NCI-H1694 treated with DMSO at 0.1 percent for 48 hours (cell line): ENCODE measurements at places on chromosomes 7 and 10.

GRCh38 chr7:3436112-3436511 lies 135.1 kb downstream of the SDK1 start:
- no peak for DNase-seq

DNA sequence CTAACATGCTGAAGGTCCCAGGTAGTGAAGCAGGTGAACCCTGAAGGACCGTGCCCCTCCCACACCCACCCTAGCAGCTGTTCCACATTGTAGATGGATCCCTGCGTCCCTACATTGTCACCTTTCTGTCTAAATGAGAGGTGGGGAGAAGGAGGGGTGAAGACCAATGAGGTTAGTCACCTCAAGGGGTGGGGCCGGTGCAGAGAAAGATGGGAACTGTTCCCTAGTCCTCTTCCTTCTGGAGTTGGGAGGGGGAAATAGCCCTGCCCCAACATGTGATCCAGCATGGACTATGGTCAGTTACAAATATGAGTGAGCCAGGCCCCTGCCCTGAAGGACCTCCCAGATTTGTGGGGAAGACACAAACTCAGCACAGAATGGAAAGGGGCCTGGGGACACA lies 124.5 kb downstream of the LHPP start:
- DNase-seq = no peak

- DNase-seq = no peak
Measured at GRCh38 chr7:116030651-116031276, at the start of gene TFEC. Gene TFEC (minus strand): TSS chr7:116030763. CDS start chr7:115984441, 46,322 bp downstream.

DNA sequence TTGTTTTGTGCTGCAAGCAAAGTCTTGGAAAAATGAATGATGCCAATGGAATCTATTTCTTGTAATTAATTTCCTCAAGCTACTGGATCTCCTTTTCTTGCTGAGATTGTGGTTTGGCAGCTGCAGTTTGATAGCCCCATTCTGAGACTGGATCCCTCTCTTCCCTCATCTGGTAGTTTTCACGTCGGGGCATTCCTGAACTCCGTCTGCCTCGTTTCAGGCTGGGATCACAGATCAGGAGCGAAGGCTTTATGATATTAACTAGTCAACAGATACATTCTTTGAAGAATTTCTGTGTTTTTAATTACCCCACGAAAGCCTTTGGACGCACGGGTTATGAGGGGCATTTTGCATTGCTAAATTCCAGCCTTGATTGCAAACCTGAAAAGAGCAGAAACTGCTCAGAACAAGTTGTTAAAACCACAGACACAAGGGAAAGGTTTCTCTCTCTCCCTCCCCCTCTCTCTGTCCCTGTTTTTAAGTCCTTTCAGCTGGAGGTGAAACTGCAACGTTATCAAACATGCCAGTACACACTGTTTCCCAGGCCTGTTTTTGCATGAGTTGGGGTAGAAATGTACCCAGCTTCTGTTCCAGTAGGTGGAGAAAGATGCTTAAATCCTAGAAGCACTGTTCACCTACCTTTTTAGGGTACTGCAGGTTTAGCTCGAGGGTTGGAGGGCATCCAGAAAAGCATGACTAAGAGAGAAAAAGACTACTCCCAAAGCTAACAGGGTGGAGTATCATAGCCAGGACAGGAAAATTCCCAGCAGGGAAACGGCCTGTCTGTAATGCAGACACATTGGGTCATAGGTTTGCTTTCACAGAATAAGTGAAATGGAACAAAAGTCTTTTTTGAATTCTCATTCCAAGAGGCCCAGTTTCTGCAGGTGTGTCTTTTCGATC lies 124.3 kb downstream of the CUX1 start:
- no peak for DNase-seq

DNA sequence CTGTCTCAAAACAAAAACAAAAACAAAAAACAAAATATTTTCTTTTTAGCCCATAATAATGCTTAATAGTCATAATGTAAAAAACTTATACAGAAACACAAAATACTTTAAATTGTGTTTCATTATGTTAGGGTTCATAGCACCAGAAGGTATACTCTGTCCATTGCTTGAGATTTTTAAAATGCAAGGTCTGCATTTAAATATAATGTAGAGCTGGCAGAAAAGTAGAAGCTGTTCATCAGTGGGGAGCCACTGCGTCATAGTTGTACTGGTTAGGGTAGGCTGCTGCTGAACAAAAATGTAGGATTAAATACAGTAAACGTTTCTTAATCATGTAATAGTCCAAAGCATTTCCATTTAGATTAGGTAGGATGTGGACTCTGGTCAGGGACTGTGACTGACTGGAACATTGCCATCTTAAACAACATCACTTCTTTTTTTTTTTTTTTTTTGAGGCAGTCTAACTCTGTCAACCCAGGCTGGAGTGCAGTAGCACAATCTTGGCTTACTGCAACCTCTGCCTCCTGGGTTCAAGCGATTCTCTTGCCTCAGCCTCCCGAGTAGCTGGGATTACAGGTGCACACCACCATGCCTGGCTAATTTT lies 85.2 kb downstream of the ANKIB1 start:
- no peak for DNase-seq

- DNase-seq = no peak
Measured at GRCh38 chr7:123024989-123025758, 29.7 kb upstream of the TAS2R16 start.

DNA sequence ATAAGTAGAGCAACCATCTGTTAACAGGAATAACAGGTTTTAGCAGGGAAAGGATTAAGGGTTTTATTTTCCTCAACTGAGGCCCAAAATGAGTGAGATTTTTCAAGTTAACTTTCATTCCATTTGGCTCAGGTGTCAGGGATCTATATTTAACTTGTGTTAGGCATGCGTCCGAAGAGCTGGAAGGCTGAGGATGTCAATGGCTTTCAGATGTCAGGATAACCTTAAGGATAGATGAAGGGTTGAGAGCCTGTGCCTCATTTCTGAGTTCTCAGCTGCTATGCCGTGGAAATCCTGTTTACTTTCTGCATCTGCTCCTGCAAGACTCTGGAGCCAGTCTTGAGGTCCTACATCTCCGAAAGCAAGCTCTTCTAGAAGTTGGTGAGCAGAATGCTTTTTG lies 36.4 kb upstream of the CD36 start:
- DNase-seq = no peak

GRCh38 chr7:132355048-132355447 lies 221.2 kb downstream of the PLXNA4 start:
- DNase-seq = no peak

DNA sequence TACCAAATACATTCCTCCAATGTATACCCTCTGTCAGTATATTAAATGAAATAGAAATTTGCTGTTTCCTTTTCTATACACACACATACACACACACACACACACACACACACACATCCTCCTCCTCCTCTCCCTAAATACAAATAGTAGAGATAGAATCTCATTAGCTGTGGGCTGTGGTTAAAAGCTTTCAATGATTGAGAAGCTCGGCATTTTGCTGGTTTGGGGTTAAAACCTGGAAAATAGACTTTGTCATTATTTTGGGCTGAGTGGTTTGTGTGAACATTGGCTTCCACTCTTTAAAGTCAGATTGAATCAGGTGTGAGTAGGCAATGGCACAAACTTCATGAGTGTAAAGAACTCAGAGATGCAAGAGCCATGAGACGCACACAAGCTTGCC lies 596.0 kb downstream of the XPNPEP1 start:
- DNase-seq = no peak

DNA sequence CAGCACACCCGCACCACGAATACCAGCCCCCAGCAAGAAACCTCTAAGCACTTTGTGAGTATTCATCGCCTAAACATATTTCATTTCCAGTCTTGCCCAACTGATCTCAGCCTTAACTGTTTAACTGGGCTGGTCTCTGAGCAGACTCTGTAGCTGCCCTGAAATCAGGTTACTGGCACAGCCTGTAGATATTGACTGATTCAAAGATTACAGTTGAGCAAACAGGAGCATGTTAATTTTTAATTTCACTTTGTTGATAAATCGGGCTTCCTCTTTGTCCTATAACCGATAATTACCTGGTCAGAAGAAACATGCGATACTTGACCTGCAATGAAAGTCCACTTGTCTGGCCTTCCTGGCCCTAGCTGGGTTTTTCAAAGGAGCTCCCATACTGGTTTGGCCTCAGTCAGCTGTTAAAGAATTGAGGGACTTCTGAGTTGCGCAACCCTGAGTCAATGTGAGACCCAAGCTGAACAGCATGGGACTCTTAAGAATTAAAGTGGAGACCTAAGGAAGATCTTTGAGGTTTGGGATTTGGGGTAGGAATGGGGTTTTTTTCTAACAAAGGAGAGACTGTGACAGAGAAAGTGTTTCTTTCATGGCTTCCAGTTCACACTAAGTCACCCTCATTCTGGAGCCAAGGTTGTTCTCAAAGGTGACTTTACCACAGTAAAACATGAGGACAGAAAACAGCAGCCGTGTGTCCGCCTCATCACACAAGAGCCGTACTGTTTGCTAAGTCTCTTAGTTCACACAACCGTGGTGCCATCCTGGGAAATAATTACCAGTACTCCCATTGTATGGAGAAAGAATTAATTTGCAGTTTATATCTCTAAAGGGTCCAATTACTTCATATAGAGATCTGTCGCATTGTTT lies 75.9 kb downstream of the PPP1R3C start:
- no peak for DNase-seq

- DNase-seq = peak; percentile 79
Measured at GRCh38 chr7:126700807-126701604, 551.7 kb downstream of the GRM8 start.

GRCh38 chr10:16184906-16185305 lies 251.9 kb upstream of the PTER start:
- DNase-seq = no peak

GRCh38 chr10:130353928-130354572 lies 217.9 kb downstream of the GLRX3 start:
- no peak for DNase-seq

GRCh38 chr10:15369256-15370211 lies 1.6 kb downstream of the FAM171A1 start:
- DNase-seq = no peak

DNA sequence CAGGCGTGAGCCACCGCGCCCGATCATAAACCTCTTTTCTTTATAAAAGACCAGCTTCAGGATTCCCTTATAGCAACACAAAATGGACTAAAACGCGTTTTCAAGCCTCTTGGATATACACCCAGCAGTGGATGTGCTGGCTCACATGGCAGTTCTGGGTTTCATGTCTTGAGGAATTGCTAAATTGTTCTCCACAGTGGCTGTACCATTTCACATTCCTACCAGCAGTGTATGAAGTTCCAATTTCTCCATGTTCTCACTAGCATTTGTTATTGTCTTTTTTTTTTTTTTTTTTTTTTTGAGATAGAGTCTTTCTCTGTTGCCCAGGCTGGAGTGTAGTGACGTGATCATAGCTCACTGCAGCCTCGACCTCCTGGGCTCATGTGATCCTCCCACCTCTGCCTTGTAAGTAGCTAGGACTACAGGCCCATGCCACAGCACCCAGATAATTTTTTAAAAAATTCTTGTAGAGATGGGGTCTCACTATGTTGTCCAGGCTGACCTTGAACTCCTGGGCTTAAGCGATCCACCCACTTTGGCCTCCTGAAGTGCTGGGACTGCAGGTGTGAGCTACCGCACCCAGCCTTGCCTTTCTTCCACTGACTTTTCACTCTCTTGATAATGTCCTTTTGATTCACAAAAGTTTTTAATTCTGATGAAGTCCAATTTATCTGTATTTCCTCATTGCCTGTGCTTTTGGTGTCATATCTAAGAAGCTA lies 17.4 kb downstream of the TECPR1 start:
- no peak for DNase-seq

- no peak for DNase-seq
Measured at GRCh38 chr10:74118804-74119203, 31.8 kb downstream of the AP3M1 start.

DNA sequence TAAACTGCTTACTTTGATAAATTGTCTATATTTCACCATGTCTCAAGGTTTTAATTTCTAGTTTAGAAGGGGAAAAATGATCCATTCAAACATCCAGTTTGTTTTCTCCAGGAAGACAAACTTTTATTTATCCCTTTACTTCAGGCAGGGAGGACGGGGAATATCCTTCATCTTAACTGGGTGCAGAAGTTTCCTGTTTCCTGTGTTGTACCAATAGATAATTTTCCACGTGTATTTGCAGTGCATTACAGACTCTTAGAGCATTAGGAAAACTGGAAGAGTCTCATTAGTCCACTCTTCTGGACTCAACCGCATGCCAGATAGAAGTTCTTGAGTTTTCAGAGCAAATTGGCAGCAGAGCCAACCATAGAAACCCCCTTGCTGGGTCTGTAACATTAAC lies 39.4 kb upstream of the PIP4K2A start:
- no peak for DNase-seq

- DNase-seq = no peak
Measured at GRCh38 chr7:16904076-16904475, 22.3 kb upstream of the AGR3 start.

- DNase-seq = no peak
Measured at GRCh38 chr10:19713800-19714525, 102.3 kb upstream of the PLXDC2 start.

DNA sequence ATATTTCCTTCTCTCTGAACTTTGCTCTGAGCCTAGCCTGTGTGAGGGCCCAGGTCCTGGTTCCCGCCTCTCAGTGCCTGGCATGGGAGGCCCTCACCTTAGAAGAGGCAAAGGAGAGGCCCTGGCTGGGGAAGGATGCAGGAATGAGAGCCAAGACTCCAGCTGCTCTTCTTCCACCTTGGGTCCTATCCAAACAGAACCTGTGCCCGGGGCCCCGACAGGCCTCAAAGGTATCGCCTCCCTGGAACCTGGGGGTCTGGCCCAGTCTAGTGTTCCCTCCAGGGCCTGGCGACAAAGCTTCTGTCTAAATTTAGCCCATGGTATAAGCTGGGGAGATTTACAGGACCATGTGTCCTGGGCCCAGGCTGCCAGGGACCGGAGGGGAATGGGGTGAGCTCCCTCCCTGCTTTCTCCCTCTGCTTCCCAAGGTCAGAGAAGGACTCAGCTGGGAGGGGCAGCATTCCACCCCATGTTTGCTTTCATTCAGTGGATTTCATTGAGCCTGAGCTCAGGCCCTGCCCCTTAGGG lies 12.0 kb upstream of the CRHR2 start:
- no peak for DNase-seq

- no peak for DNase-seq
Measured at GRCh38 chr7:30658479-30659074, 23.7 kb downstream of the CRHR2 start.

- no peak for DNase-seq
Measured at GRCh38 chr7:11474902-11475585, 357.0 kb downstream of the THSD7A start.

GRCh38 chr10:99754670-99755069 lies 22.6 kb downstream of the CUTC start:
- DNase-seq = no peak

- no peak for DNase-seq
Measured at GRCh38 chr10:123367195-123367594, 213.0 kb downstream of the BUB3 start.

GRCh38 chr7:22561321-22561811 lies 61.4 kb upstream of the STEAP1B start:
- DNase-seq = no peak

- no peak for DNase-seq
Measured at GRCh38 chr7:21044384-21044783, 257.7 kb upstream of the SP8 start.

- no peak for DNase-seq
Measured at GRCh38 chr10:131207584-131208532, 103.7 kb downstream of the TCERG1L start.
